ENCODE measurements at places on chromosomes 3 and 15.

GRCh38 chr3:117052395-117052794 lies 342.8 kb downstream of the TUSC7 start:
- no peak for DNase-seq

DNA sequence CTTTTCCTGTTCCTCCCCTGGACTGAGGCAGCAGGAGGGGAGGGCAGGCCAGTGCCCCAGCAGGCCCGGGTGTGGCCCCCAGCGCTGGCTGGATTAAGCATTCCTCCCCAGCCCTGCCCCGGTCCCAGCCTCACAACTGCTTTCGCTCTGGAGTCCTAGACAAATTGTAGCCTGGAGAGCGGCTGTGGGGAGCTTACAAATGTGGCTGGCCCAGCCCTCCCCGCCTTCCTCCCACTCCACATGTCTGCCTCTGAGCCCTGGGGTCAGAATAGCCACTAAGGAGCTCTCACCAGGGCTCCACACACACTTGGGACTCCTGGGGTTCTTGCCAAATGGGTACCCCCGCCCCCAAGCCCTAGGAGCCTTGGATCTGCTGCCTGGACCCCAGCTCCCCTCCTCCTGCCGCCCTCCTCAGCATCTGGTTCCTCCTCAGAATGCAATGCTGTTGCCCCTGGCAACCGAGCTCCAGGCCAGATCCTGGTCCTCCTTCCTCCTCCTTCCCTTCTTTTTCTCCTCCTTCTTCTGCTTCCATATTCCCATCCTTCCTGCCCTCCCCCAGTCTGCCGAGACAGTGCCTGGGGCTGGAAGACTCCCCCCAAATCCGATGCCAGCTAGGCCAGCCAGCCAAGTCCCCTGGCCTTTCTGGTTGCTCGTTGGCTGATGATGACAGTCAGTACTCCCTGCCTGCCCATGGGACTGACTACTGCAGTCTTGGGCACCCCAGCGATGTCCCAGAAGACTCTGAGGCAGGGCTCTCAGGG lies 91.1 kb downstream of the LINGO1 start:
- DNase-seq, result no peak

DNA sequence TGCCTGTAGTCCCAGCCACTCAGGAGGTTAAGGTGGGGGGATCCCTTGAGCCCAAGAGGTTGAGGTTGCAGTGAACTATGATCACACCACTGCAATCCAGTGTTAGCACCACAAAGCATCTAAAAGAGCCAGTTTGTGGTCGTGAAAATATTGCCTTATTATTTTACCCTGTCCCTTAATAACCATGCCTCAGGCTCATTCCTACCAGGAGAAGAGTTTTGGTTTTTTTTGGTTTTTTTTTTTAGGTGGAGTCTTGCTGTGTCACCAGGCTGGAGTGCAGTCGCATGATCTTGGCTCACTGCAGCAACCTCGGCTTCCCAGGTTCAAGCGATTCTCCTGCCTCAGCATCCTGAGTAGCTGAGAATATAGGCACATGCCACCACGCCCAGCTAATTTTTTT lies 17.9 kb upstream of the AVEN start:
- DNase-seq, result no peak

DNA sequence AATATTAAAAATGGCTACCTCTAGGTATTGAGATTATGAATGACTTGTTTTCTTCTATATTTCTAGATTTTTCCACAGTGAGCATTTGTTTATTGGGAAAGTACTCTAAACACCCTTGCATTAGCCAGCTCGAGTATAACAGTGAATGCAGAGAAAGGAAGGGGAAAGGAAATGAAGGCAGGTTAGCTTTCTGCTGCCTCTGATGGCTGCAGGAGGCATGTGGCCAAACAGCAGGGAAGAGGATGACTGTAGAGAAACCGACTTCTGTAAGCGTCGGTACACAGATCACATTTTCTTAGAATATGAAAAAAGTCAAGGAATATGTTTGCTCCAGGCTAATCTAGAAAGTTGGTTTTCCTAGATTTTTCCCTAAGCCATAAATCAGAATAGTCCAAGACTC lies 19.8 kb downstream of the GNB5 start:
- DNase-seq, result no peak

- no peak for DNase-seq
Observed at GRCh38 chr15:33639051-33639450, 328.3 kb downstream of the RYR3 start.

DNA sequence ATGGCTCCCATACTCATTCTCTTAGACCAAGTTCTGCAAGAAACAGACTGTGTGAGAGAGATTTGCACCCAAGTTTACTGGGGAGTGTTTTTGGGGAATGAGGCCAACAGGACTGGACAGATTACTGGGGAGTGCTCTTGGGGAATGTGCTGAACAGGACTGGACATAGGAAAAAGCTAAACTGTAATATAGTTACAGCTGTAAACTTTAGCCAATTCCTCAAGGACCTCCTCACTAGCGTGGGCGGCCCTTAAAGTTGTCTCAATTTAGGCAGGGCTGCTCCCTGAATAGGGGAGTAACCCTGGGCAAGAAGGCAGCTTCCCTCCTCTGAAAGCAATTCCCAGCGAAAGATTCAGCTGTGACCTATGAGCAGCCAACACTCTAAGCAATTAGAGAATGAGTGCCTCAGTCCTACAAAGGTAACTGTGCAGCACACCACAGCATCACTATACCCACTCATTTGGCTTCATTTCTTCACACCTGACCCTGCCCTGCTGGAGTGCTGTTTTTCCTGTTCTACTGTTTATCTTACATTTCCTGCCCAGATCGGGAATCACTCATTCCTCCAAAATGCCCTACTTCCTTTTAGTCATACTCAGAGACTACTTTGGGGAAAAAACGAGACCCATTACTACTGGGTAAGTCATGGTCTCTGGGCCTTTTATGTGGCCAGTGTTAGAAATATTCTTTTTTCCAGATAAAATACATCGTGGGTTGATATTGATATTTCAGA lies 41.3 kb upstream of the TRIM42 start:
- no peak for DNase-seq

- DNase-seq, result no peak
Observed at GRCh38 chr3:14150078-14150477, 25.2 kb downstream of the TMEM43 start.

GRCh38 chr3:189393598-189393997 lies 221.8 kb downstream of the TPRG1 start:
- no peak for DNase-seq

DNA sequence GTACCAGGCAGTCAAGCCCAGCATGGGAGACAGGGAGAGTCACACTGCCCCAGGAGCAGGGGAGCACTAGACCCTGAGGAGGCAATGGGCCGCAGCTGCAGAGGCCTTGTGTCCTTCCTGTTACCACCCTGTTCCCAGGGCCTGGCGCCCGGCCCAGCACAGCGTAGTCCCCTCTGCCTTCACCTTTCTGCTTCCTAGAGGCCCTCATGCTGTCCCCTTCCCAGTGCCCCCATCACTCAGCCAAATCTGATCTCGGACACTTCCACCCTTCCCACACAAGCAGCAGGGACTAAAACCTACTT lies 6.9 kb upstream of the TBC1D2B start:
- DNase-seq, result no peak

DNA sequence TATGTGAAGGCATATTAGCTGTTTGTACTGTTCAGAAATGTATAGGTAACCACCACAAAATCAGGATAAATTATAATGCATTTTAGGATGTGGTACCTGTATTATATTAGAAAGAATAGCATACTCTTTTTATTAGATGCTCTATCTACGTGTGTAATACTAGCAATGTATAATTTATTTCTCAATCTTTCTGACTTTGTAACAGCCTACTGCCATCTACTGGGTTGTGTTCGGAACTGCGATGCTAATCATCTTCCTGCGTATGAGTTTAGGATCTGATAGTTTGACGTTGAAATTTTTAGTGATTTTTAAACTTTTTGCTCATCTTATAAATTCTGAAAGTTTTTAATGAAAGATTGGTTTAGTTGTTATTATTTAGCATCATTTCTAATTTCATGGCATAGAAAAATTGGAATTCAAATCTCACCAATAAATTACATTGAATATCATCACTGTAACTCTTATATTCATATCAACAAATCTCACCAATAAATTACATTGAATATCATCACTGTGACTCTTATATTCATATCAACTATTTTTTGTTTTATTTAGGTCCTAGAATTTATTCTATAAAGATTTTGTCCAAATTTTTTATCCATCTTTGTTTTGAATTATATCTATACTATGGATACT lies 322.7 kb upstream of the ZNF717 start:
- no peak for DNase-seq

DNA sequence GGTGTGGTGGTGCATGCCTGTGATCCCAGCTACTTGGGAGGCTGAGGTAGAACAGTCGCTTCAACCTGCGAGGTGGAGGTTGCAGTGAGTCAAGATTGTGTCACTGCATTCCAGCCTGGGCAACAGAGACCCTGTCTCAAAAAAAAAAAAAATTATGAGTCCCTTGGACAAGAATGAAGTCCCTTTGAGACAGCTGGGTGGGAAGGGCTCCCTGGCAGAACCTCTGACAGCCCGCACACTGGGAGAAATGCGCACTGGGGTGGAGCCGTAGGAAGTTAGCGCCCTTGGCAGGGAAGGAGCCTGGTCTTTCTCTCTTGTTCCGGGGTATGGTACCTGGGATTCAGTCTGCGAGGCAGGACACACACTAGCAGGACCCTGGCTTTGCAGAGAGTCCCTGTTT lies 51.4 kb downstream of the SLC30A4 start:
- DNase-seq, result no peak

DNA sequence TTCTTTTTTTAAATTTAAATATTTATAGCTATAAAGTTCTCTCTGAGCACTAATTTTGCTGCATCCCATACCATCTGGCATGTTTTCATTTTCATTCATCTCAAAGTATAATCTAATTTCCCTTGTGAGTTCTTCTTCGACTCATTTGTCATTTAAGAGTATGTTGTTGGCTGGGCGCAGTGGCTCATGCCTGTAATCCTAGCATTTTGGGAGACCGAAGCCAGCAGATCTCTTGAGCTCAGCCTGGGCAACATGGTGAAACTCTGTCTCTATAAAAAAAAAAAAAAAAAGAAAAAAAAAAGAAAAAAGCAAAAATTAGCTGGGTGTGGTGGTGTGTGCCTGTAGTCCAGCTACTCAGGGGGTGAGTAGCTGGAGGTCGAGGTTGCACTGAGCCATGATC lies 34.8 kb downstream of the MAP1A start:
- DNase-seq, result no peak

DNA sequence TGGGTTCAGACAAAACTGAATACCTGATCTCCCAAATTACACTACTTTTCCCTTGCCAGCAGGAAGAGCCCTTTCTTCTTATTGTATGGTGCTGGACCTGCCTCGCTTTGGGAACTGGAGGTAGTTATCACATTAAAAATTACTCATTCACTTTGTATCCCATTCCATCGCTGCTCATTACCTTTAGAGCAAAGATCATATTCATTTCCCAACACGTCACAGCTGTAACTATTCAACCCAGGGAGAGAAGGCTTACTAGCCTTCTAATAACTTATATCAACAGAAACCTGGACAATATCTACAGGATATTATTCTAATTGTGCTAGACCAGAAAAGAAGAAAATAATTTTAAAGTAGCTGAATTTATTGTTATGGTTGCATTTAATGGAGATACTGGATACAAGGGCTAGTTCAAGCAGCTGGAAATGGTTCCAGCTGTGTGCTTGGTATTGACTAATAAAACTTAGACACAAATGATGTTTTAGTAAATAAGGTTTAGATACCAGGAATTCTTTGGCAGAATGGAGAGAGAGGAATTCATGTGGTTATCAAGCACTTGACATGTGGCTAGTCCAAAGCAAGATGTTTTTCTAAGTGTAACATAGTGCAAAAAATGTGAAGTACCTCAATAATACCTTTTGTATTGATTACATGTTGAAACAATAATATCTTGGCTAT lies 656.3 kb downstream of the ROBO1 start:
- no peak for DNase-seq

DNA sequence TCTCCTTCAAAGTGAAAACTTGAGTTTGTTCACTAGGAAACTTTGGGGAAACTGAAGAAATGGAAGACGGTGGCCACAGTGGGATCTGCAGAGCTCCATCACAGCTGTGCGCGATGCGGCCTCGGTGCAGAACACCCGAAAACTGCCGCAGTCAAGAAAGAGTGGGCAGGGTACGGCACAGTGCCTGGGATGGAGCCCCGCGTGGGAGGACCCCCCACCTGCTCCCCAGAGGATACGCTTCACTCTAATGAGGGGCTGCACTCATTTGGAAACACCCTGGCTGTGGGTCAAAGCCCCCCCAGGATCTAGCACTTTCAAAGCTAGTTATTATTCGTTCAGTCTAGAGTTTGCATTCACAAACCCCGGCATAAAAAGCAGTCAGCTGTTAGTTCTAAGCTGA lies 9.5 kb downstream of the ADAMTS17 start:
- DNase-seq, result no peak

- no peak for DNase-seq
Observed at GRCh38 chr3:18527691-18528090, 102.6 kb upstream of the SATB1 start.

DNA sequence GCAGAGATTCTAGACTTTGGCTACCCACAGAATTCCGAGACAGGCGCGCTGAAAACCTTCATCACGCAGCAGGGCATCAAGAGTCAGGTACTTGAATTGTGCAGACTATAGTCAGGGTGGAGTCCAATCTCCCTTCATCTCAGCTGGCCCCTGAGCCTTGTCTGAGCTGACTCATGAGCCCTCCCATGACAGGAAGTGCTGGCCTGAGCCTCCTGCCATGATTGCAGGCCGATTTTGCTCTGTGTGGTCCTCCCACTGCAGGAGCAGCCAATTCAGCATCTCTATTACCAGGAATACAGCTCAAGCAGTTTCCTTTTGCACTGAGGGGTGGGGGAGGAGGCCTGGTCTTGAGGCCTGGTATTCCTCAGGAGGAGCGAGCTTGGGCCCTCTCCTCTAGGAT lies 5.5 kb downstream of the AP2M1 start:
- no peak for DNase-seq

DNA sequence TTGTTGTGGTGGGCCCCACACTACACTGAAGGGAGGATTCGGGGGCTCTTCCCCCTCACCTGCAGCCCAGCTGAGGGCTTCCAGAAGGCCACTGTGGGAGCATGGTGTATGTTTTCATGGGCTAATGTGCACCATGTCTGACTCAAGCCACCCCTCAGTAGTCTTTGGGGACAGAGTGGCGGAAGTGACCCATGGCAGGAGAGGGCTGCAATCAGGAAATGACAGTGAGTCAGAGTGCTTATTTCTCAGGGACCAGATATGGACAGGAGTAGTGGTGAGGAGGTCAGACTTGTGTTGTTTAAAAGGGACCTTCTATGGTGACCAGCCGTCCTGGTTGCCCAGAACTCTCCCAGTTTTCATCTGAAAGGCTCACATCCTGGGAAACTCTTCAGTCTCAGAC lies 32.8 kb upstream of the SLC9A9 start:
- DNase-seq, result no peak

GRCh38 chr15:72591361-72591760 lies 63.1 kb upstream of the GOLGA6B start:
- DNase-seq, result no peak

- no peak for DNase-seq
Observed at GRCh38 chr3:108117241-108117775, 26.5 kb upstream of the CD47 start.

- DNase-seq, result no peak
Observed at GRCh38 chr15:78045189-78045588, 32.3 kb downstream of the TBC1D2B start.

DNA sequence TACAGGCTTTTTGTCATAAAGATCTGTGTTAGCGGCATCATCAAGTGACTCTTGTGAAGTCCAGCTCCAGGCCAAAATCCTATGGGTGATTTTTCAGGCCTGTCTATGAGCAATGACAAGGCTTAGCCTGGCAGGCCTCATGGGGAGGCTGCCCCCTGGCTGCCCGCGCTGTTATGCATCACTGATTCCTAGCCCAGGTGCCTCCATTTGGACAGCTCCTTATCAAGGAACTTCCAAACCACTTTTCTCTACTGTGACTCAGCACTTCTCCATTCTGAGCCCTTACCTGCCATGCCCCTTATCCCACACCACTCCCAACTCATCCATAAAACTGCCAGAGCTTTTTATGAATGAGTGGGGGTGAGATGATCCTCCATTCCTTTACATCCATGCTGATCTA lies 91.5 kb upstream of the C3orf80 start:
- DNase-seq, result no peak
